CD4-positive, alpha-beta T cell treated with Interleukin-17A for 1 hour (primary cell): ENCODE measurements at places on chromosomes 16 and 17.

DNA sequence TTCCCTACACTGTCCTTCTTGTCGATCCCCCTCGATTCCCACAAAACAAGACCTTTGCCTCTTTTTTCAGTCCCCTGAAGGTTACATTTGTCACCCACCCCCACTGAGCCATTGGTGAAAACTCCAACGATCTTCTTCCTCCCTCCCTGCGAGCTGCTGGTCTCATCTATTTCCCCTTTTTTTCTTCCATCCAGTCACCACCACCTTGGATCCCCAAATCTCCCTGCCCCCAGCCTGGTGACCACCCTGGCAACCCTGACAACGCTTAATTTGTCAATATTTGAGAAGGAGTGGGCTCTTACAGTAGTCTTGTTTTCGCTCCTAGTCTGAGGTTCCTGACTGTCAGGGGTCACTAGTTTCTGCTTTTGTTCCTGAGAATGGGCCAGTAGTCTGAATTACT, 62.9 kb downstream of the SMPD3 start:
- no peak for DNase-seq

- DNase-seq, result peak; percentile 23
Observed at GRCh38 chr17:31489295-31490018, 98.0 kb downstream of the RAB11FIP4 start.

DNA sequence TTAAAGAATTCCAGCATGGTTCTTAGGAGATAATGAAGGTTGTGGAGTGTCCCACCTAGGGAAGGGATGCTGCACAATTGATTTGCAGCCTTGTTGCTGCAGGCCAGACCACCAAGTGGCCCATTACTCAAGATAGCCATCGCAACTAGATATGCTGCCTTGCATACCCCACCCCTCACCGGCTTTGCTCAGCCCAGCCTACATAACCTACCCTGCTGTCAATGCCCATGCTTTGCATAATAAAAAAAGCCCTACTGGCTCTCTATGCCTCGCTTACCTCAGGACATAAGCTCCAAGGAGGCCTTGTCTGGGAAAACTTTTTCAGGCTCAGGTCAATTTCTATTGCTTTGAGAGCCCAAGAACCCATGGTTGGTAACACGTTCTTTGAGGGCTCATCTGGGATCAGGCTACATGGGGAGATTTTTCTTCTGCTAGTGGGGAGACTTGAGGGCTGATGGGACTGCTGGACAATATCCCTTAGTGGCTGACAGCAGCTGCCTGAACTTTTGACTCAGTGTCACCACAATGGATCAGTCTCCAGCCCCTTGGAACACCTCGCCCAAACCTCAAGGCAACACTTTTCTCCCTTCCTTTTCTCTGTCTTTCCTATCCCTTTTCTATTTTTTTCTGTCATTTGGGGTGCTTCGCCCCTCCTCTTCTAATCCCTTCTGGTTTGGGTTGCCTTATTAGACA, 38.3 kb downstream of the SCPEP1 start:
- DNase-seq, result no peak

- peak; percentile 63 for DNase-seq
Observed at GRCh38 chr17:2396568-2397246, 4.2 kb downstream of the MNT start.

- no peak for DNase-seq
Observed at GRCh38 chr17:73616120-73616872, 27.9 kb downstream of the SDK2 start.

DNA sequence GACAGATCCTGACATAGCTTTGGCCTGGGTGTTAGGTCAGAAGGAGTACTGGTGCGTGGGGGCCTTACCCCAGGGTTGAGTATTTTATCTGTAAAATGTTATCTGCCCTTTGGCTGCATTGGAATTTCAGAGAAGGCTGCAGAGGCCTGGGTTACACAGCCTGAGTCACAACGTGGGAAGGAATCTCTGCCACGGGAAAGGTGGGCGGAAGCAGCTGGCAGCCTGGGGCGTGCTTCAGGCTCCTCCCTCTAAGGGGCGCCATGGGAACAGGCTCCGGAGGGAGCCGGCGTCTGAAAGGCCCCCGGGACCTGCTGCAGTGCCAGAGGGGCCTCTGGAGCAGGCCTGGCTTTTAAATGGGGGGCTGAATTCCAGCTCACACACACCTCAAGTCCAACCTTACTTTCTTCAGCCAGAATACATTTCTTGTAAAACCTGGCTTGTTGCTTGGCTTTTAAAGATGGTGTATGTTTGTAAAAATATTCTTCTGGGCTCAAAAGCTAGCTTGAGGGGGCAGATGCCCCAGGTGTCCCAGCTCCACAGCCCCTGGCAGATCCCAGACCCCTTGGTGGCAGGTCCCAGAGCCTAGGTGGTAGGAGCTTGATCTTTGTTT, 142.2 kb downstream of the RAB11FIP4 start:
- no peak for DNase-seq

GRCh38 chr17:45311760-45312476, 4.9 kb downstream of the MAP3K14 start:
- peak; percentile 78 for DNase-seq

DNA sequence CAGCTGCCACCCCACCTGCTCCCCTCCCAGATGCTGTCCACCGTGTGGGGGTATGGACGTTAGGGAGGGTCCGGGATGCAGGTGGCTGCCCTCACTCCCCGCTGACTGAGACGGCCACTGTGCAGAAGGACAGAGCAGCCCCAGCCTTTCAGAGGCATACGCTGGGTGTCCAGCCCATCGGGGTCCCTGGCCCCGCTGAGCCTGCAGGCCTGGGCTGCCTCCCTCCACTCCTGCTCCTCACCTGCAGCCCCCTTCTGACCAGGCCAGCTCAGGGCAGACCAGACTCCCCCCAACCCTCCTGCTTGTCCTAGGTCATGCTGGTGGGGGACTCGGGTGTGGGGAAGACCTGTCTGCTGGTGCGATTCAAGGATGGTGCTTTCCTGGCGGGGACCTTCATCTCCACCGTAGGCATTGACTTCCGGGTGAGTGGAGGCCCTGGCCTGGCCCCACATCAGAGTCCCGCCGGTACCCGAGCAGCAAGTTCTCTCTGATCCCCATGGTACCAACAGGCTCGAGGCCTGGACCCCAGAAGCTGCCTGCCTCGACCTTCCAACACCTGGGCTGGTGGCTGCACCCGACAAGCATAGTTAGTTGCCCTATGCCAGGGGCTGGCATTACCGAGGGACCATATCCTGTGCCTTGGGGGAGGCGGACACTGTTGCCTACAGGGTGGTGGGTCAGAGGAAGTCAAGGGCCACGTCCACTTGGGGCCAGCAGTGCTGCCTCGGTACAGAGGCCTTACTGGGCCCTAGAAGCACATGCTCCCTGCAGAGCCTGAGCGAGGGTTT, 1.4 kb downstream of the RAB26 start:
- DNase-seq, result no peak
